Left cardiac atrium (tissue), 4 donors: ENCODE measurements at places on chromosomes 3 and 15. TPM values are rescaled to one million over a fixed set of nuclear protein-coding genes. Genes with fewer than 3 reads are reported as not detected.
A peak's percentile ranks its signal among the peaks of the same experiment; 100 is the strongest.

- DNase-seq = peak; percentile 24
Measured at GRCh38 chr15:94576889-94577533, 345.6 kb downstream of the MCTP2 start.

- DNase-seq = no peak
Measured at GRCh38 chr3:171678971-171679492, 131.3 kb downstream of the PLD1 start.

The ZPLD1 gene
- 0.34 TPM for total RNA-seq

The CELF6 gene
- 0.86 TPM for total RNA-seq

The HAPLN3 gene
- 3.3 TPM for total RNA-seq

The FAM81A gene
- 3.7 TPM for total RNA-seq

The PARP9 gene
- total RNA-seq = 27.0 TPM
